ENCODE measurements at places on chromosomes 13 and 19. TPM values are rescaled to one million over a fixed set of nuclear protein-coding genes. Genes with fewer than 3 reads are reported as not detected.
A peak's percentile ranks its signal among the peaks of the same experiment; 100 is the strongest.

Gene KIR2DL3
- total RNA-seq = not detected

- no peak overlapping the region for H3K27ac ChIP-seq
- DNase-seq = no peak
- peaks cover 9% of the 10 kb centered on the region for H3K27me3 ChIP-seq
- no peaks in the 10 kb centered on the region for H3K36me3 ChIP-seq
Observed at GRCh38 chr19:44813841-44814470, 5.1 kb downstream of the BCAM start.

DNA sequence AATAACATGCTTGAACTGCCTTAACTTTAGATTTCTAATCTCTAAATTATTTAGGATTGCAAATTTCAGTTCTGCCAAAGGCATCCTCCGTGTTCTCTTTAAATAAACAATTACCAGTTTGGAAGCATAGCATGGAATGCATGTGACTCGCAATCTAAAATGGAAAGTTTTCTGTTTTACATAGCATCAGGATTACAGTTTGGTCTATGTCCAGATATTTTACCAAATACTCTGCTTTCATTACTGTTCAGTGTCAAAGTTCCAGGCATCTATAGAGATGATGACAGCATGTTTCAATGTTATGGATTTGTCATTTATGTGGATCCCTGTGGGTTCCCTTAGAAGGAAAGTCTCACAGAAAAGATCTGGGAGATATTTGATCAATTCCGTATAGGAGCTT lies 16.8 kb downstream of the FLT1 start:
- DNase-seq = no peak
- H3K27ac ChIP-seq = no peak overlapping the region
- H3K4me3 ChIP-seq = no peak overlapping the region
- peaks cover 9% of the 10 kb centered on the region for H3K27me3 ChIP-seq
- H3K36me3 ChIP-seq = peaks cover 2% of the 10 kb centered on the region

GRCh38 chr13:45209229-45209628 lies 8.4 kb upstream of the KCTD4 start:
- DNase-seq = no peak
- H3K4me3 ChIP-seq = no peak overlapping the region
- no peak overlapping the region for H3K27ac ChIP-seq

Gene TEX29
- 0.42 TPM for total RNA-seq

GRCh38 chr19:49862391-49863253 lies 4.8 kb downstream of the PNKP start:
- H3K4me3 ChIP-seq = peak overlapping the region; percentile 4
- DNase-seq = no peak
- peaks cover 20% of the 10 kb centered on the region for H3K4me1 ChIP-seq
- H3K36me3 ChIP-seq = peaks cover 32% of the 10 kb centered on the region
- H3K27me3 ChIP-seq = no peaks in the 10 kb centered on the region
- no peak overlapping the region for H3K27ac ChIP-seq

DNA sequence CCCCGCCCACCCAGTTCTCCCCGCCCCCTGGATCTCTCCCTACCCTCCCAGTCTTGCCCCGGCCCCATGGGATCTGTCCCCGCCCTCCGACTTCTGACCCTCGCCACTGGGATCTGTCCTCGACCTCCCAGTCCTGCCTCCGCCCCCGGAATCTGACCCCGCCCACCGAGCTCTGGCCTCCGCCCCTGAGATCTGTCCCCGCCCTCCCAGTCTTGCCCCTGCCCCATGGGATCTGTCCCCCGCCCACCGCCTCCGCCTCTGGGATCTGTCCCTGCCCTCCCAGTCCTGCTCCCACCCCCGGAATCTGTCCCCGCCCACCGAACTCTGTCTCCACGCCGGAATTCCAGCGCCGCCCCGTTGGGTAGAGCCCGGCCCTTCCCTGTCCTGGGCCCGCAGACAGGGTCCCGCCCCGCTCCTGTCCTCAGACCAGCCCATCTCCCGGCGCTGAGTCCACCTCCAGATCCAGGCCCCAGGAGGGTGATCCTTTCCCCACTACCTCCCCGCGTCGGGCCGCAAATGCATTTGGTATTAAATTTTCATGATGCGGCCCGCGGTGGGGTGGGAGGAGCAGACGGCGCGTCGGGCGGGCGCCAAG lies 1.5 kb upstream of the SLC17A7 start:
- peaks cover 7% of the 10 kb centered on the region for H3K36me3 ChIP-seq
- peaks cover 44% of the 10 kb centered on the region for H3K27me3 ChIP-seq
- DNase-seq = peak; percentile 67
- peaks cover 37% of the 10 kb centered on the region for H3K4me1 ChIP-seq

DNA sequence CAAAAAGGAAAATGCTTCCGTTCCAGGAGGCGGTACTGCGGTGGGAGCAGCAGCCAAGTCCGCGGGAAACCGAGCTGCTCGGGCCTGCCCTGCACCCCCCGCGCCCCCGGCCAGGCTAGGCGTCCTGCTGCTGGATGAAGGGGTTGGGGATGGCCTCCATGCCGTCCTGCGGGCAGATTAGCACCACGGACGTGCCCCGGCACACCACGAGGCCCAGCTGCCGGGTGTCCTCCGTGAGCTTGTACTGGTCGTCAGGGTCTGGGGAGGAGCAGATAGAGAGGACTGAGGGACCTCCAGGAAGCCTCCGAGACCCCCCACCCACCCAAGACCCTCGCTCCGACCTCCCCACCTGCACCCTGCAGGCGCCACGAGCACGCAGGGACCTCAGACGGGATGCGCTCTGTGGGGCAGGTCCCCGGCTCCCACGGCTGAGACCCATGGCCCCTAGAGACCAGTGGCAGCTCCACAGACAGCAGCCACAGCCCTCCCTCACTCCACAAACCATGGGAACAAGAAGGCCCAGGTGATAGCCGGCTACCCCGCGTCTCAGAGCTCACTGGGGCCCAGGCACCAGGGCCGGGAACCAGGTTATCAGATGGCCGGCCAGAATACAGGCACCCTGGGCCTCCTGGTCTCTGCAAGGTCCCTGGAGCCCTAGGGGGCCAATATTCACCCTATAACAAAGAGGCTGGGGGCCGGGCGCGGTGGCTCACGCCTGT lies 6.7 kb downstream of the LSM7 start:
- no peak for DNase-seq
- no peaks in the 10 kb centered on the region for H3K27me3 ChIP-seq
- H3K27ac ChIP-seq = no peak overlapping the region
- H3K4me3 ChIP-seq = no peak overlapping the region
- peaks cover 12% of the 10 kb centered on the region for H3K36me3 ChIP-seq

Gene CEACAM8
- total RNA-seq = not detected

GRCh38 chr13:106156468-106156867 lies 379.0 kb downstream of the EFNB2 start:
- H3K27me3 ChIP-seq = no peaks in the 10 kb centered on the region
- H3K4me1 ChIP-seq = no peaks in the 10 kb centered on the region
- no peak overlapping the region for H3K27ac ChIP-seq
- no peaks in the 10 kb centered on the region for H3K36me3 ChIP-seq
- no peak overlapping the region for H3K4me3 ChIP-seq

GRCh38 chr19:4647676-4648644 lies 8.6 kb downstream of the TNFAIP8L1 start:
- no peak overlapping the region for H3K27ac ChIP-seq
- no peaks in the 10 kb centered on the region for H3K4me1 ChIP-seq
- H3K27me3 ChIP-seq = no peaks in the 10 kb centered on the region
- no peak for DNase-seq
- peaks cover 5% of the 10 kb centered on the region for H3K36me3 ChIP-seq
- H3K4me3 ChIP-seq = no peak overlapping the region

Gene GPR183
- 22.6 TPM for total RNA-seq

DNA sequence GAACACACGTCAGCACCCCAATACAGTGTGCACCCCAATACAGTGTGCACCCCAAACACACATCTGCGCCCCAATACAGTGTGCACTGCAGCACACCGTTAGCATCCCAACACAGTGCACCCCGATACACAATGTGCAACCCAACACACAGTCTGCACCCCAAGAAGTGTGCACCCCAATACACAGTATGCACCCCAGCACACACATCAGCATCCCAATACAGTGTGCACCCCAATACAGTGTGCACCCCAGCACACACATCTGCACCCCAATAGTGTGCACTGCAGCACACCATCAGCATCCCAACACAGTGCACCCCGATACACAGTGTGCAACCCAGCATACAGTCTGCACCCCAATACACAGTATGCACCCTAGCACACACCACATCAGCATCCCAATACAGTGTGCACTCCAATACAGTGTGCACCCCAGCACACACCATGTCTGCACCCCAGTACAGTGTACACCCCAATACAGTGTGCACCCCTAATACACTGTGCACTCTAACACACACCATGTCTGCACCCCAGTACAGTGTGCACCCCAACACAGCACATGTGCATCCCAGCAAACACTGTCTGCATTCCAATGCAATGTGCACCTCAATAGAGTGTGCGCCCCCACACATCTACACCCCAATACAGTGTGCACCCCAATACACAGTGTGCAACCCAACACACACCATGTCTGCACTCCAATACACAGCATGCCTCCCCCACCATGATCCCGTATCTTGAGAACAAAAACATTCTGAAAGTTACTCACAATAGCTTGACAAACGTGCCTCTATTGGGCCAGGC lies 855 bp upstream of the CARS2 start:
- H3K27ac ChIP-seq = peak overlapping the region; percentile 71
- peaks cover 3% of the 10 kb centered on the region for H3K27me3 ChIP-seq
- no peak for DNase-seq
- peaks cover 47% of the 10 kb centered on the region for H3K4me1 ChIP-seq
- peak overlapping the region; percentile 75 for H3K4me3 ChIP-seq

GRCh38 chr13:99374994-99375737 lies 68.0 kb upstream of the GPR183 start:
- H3K36me3 ChIP-seq = peaks cover 57% of the 10 kb centered on the region
- no peak overlapping the region for H3K27ac ChIP-seq
- H3K4me1 ChIP-seq = peaks cover 63% of the 10 kb centered on the region
- H3K27me3 ChIP-seq = peaks cover 6% of the 10 kb centered on the region

DNA sequence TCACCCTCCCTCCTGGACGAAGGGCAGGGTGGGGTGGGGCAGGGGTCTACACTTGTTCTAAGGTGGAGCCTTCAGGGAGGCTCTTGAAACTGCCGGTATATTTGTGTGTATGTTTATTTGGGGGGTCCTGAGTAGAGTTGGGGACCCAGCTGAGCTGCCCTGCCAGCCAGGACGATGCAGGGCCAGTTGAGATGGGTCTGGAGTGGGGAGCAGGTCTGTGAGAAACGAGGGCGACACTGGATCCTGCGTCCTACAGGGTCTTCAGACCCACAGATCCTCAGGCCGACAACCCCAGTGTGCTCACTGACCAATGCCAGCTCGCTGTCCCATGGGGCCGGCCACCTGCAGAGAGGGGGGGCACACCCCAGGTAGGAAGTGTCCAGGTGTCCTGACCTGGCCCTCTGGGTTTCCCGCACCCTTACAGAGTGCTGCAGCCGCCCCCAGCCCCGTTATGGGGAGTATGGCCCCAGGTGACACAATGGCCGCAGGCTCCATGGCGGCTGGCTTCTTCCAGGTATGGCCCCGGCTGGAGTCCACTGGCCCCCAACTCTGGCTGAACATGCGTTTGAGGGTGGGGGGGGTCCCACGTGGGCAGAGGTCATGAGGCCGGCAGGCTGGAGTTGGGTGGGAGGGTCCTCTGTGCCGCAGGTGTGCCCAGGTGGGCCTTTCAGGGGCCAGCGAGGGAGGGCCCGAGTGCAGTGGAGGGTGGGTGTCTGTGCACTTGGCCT lies 7.4 kb downstream of the ISYNA1 start:
- DNase-seq = no peak
- no peak overlapping the region for H3K4me3 ChIP-seq
- peaks cover 2% of the 10 kb centered on the region for H3K36me3 ChIP-seq
- H3K4me1 ChIP-seq = peaks cover 5% of the 10 kb centered on the region

- no peaks in the 10 kb centered on the region for H3K36me3 ChIP-seq
- no peak for DNase-seq
- H3K4me1 ChIP-seq = no peaks in the 10 kb centered on the region
Observed at GRCh38 chr13:26664286-26664685, 96.3 kb downstream of the GPR12 start.

GRCh38 chr13:45456196-45456972 lies 8.4 kb upstream of the COG3 start:
- H3K27me3 ChIP-seq = peaks cover 6% of the 10 kb centered on the region
- H3K4me1 ChIP-seq = no peaks in the 10 kb centered on the region
- H3K36me3 ChIP-seq = peaks cover 3% of the 10 kb centered on the region
- no peak overlapping the region for H3K27ac ChIP-seq
- no peak overlapping the region for H3K4me3 ChIP-seq

- peaks cover 40% of the 10 kb centered on the region for H3K4me1 ChIP-seq
- peaks cover 12% of the 10 kb centered on the region for H3K36me3 ChIP-seq
- peaks cover 31% of the 10 kb centered on the region for H3K27me3 ChIP-seq
- H3K27ac ChIP-seq = no peak overlapping the region
Observed at GRCh38 chr13:44573790-44574465, 2.2 kb downstream of the TSC22D1 start.

- no peak overlapping the region for H3K4me3 ChIP-seq
- H3K27me3 ChIP-seq = peaks cover 4% of the 10 kb centered on the region
- no peaks in the 10 kb centered on the region for H3K36me3 ChIP-seq
- DNase-seq = no peak
Observed at GRCh38 chr19:49196527-49197240, 39.1 kb downstream of the TRPM4 start.

Gene IFNL1
- total RNA-seq = 0.23 TPM

- no peak overlapping the region for H3K27ac ChIP-seq
- no peaks in the 10 kb centered on the region for H3K4me1 ChIP-seq
- no peaks in the 10 kb centered on the region for H3K27me3 ChIP-seq
- DNase-seq = no peak
Observed at GRCh38 chr19:11227195-11227886, 12.1 kb upstream of the ANGPTL8 start.

Gene URAD
- total RNA-seq = not detected

Gene FBXL3
- 40.8 TPM for total RNA-seq

GRCh38 chr13:99356012-99356261 lies 48.7 kb upstream of the GPR183 start:
- peak overlapping the region; percentile 62 for H3K4me3 ChIP-seq
- H3K27me3 ChIP-seq = peaks cover 3% of the 10 kb centered on the region
- DNase-seq = no peak
- H3K4me1 ChIP-seq = peaks cover 99% of the 10 kb centered on the region
- peak overlapping the region; percentile 95 for H3K27ac ChIP-seq

- no peaks in the 10 kb centered on the region for H3K4me1 ChIP-seq
- DNase-seq = no peak
- H3K27ac ChIP-seq = no peak overlapping the region
- H3K4me3 ChIP-seq = no peak overlapping the region
- H3K36me3 ChIP-seq = no peaks in the 10 kb centered on the region
Observed at GRCh38 chr19:33503433-33504057, 18.0 kb downstream of the PEPD start.

GRCh38 chr13:27461940-27462584 lies 11.7 kb upstream of the MTIF3 start:
- H3K4me3 ChIP-seq = no peak overlapping the region
- peaks cover 6% of the 10 kb centered on the region for H3K4me1 ChIP-seq
- no peak for DNase-seq
- no peak overlapping the region for H3K27ac ChIP-seq
- no peaks in the 10 kb centered on the region for H3K27me3 ChIP-seq

DNA sequence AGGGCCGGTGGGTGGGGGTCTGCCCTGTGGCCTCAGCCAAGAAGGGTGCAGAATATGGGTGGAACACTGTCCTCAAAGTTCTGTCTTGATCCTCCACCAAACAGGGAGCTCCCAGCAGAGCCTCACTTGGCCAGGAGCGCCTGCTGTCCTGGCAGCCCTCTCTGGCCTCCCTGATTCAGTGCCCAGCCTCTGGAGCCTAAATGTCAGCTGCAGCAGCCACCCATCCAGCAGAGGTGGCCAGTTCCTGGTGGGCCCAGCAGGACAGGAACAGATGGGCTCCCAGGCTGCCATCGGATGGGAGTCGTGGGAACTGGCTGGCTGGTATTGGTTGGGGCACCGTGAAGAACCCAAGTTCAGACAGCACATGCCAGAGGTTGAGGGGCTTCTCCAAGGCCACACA lies 1.8 kb upstream of the USE1 start:
- H3K27ac ChIP-seq = no peak overlapping the region
- H3K4me3 ChIP-seq = no peak overlapping the region
- H3K27me3 ChIP-seq = no peaks in the 10 kb centered on the region
- H3K4me1 ChIP-seq = peaks cover 19% of the 10 kb centered on the region
- H3K36me3 ChIP-seq = peaks cover 35% of the 10 kb centered on the region
